ENCODE measurements at places on chromosomes 11 and 22. TPM values are rescaled to one million over a fixed set of nuclear protein-coding genes. Genes with fewer than 3 reads are reported as not detected.
A peak's percentile ranks its signal among the peaks of the same experiment; 100 is the strongest.

DNA sequence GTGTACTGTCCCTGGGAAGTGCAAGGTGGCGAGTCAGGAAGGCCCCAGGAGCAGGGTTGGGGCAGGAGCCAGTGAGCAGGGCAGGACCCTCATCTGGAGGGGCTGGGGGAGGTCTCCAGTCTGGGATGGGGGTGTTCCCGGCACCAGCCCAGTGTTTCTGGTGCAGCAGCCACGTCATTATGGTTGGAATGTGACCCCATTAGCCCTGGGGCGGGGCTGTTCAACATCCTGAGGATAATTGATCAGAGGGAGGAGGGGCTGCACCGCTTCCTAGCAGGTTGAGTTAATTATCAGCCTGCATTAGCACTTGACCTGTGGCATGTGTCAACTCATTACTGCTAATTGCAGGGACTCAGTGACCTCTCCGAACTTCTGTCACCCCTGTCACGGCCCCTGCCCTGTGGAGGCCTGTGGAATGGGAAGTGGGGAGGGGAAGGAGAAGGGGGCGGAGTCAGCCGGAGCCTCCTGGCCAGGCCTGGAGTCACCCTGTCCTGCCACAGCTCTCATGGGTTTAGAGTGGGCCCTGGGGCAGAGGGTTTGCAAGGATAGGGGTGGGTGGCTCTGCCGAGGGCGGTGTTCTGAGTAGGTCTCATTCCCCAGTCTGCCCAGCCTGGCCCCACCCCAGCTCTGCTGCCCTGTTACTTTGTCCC, 52.8 kb upstream of the CCDC188 start:
- DNase-seq: peak; percentile 86

The SMTNL1 gene
- not detected for total RNA-seq

GRCh38 chr22:36911887-36912661, 1.4 kb upstream of the CSF2RB start:
- peak; percentile 9 for DNase-seq

DNA sequence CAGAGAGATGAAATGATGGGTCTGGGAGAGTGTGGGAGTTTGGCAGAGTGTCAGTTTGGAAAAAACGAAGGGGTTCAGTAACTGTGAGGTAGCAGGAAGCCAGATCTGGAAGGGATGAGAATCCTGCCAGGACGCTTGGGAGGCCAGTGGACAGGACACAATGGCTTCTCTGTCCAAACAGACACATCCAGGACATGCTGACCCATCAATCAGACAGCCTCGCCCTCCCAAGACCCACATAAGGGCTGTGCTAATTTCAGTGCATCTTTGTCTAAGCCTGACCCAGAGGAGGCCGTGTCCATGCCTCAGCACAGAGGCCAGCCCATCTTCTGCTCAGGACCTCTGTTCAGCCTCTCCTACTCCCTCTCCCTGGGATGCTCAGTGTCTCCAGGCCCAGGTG, 576.5 kb upstream of the B3GAT1 start:
- DNase-seq: no peak

The PLAAT2 gene
- not detected for total RNA-seq

The HORMAD2 gene
- 1.0 TPM for total RNA-seq

- DNase-seq: no peak
These were observed 36.6 kb downstream of the PARVG start for GRCh38 chr22:44217346-44217745.

DNA sequence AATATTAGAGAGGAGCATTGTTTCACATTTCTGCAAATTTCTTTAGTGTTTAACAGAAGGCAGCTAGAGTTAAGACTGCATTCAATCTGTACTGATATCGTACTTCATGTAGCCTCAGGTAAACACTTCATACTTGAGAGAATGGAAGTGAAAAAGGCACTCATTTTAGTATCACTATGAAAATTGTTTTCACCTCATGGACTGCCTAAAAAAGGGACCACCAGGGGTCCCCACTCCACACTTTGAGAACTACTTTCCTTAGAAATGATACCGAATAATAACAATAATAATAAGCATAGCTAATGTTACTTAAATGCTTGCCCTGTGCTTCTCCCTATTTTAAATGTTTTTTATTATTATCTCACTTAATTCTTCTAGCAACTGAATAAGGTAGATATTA, 95.1 kb downstream of the BLID start:
- no peak for DNase-seq

Measured in renal cortical epithelial cell (primary cell).